ENCODE measurements at places on chromosomes 1 and 21. TPM values are rescaled to one million over a fixed set of nuclear protein-coding genes. Genes with fewer than 3 reads are reported as not detected.
A peak's percentile ranks its signal among the peaks of the same experiment; 100 is the strongest.

DNA sequence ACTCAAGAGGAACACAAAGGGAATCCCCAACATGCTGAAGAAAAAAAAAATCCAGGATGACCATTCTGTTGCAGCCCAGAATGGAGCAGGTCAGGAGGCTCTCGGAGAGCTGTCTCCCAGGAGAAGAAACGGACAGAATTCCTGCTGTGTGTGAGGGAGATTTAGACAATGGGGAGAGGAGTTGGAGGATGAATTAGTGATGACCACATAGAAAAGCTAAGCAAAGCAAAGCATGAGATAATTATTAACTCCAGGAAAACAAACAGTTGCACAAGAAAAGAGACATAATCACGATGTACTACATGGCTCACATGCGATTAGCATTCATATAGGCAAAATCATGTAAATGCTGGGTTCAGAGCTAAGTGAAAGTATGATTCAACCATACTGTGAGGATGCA is 61.1 kb upstream of the SMYD2 start:
- no peak for DNase-seq

- peak; percentile 60 for DNase-seq
Observed at GRCh38 chr1:46021046-46021996, 111.1 kb downstream of the PIK3R3 start.

DNA sequence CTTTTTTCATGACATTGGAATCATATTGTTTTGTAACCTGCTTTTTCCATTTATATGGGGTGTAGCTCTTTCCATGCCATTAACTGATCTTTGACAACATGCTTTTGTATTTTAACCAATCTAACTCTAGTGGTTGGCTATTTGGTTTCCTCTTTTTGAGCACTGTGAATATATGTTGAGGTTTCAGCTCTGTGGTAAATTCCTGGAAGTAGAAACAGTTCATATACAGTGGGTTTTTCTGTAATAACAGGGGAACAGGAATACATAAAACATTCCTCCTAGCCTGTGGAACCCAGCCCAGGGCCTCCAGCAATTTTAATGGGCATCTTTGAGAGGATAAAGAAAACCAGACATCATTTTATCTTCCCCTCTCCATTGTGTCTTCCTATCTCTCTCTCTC is 17.4 kb downstream of the AZIN2 start:
- DNase-seq: no peak

DNA sequence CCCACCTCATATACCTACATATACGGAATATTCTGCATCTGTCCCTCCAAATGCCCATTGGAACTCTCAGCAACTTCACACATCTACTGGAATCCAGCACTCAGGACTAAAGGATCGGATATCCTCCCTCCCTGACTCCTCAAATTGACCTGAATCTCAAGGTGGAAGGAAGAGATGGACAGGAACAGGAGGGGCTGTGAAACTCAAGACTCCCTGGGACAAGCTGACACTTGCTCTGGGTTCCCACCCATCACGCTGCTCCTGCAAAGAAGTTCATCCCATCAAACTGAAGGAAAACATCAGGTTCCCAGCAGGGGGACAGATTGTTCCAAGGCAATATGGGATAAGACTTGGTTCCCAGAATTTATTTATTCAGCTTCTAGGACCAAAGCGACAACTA is 30.3 kb upstream of the TIAM1 start:
- no peak for DNase-seq

- DNase-seq: no peak
Observed at GRCh38 chr1:9728451-9729295, 77.1 kb downstream of the PIK3CD start.

GRCh38 chr1:170687621-170688020 is 23.7 kb downstream of the PRRX1 start:
- no peak for DNase-seq

DNA sequence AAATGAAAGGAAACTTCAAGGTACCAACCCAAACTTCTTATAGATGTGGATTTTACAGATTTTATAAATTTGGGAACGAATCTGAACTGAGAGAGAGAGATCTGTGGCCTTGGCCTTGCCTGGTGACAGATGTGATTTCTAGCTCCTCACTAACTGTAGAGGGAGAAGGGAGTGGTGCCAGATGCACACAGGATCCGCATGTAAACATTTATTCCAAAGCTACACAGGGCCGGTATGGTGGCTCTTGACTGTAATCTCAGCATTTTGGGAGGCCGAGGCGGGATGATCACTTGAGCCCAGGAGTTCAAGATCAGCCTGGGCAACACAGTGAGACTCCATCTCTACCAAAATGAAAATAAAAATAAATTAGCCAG is 77.1 kb downstream of the PGBD5 start:
- no peak for DNase-seq

GRCh38 chr21:46172863-46173528 is 11.3 kb downstream of the SPATC1L start:
- DNase-seq: no peak

GRCh38 chr1:238191170-238191569 is 300.4 kb upstream of the ZP4 start:
- no peak for DNase-seq

DNA sequence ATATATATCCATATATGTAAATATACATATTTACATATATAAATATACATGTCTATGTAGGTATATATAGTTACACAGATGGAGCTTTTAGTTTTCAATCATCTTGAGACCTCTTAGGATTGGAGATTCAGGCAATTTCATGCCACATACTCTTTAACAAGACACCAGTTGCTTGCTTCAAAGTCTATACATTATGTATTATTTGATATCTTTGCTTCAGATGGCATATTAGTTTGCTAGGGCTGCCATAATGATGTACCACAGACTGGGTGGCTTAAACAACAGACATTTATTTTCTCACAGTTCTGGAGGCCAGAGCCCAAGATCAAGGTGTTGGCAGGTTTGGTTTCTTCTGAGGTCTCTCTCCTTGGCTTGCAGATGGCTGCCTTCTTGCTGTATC is 14.1 kb upstream of the C1orf87 start:
- no peak for DNase-seq

DNA sequence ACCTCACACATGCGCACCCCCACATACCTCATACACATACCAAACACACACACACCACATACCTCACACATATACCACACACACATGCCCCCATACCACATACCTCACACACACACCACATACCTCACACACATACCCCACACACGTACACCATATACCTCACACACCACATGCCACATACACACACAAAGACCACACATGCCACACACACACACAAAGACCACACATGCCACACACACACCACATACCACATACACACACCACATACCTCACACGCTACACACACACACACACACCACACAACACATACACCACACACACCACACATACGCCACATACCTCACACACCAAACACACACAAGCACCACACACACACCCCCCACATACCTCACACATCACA is 30.0 kb downstream of the HIVEP3 start:
- DNase-seq: no peak

DNA sequence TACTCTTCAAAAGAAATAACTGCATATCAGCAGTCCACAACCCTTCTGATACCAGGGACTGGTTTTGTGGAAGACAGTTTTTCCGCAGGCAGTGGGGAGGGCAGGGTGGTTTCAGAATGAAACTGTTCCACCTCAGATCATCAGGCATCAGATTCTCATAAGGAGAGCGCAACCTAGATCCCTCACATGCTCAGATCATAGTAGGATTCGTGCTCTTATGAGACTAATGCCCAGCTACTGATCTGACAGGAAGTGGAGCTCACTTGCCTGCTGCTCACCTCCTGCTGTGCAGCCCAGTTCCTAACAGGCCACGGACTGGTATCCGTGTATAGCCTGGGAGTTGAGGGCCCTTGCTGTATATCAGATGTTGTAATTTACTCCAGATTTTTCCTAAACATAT is 11.5 kb downstream of the RO60 start:
- no peak for DNase-seq

- DNase-seq: no peak
Observed at GRCh38 chr1:52825868-52826267, 16.7 kb upstream of the ZYG11A start.

- DNase-seq: no peak
Observed at GRCh38 chr1:247417831-247418230, 1.9 kb downstream of the NLRP3 start.

GRCh38 chr1:162996261-162996660 is 72.9 kb upstream of the RGS4 start:
- DNase-seq: no peak

- DNase-seq: no peak
Observed at GRCh38 chr1:229461032-229461668, 27.3 kb upstream of the ACTA1 start.

DNA sequence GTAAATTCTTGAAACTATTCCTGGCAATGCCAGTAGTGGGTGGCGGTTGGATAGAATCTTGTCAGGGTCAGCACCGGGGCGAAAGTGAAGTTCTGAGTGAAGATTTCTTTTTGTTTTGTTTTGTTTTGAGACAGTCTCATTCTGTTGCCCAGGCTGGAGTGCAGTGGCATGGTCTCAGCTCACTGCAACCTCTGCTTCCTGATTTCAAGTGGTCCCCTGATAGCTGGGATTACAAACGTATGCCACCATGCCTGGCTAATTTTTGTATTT is 33.3 kb downstream of the PCNT start:
- DNase-seq: no peak

GRCh38 chr21:32360401-32360975 is 32.3 kb downstream of the URB1 start:
- DNase-seq: no peak

DNA sequence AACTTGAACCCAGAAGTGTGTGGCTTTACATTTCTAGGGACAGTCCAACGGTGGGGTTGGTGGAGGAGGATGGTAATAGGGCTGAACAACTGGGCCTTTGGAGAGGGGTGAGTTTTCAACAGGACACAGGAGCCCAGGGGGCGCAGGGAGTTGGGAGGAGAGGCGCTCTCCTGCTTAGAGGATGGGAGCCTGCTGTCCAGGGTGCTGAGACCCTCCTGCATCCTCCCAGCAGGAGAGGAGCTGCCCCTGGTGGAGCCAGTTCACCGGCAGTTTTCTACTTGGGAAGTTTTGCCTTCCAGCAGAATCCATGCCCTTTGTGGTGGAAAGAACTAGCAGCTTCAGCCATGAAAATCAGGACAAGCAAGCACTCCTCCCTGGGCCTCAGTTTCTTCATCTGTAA is 8.6 kb downstream of the KCNC4 start:
- no peak for DNase-seq

DNA sequence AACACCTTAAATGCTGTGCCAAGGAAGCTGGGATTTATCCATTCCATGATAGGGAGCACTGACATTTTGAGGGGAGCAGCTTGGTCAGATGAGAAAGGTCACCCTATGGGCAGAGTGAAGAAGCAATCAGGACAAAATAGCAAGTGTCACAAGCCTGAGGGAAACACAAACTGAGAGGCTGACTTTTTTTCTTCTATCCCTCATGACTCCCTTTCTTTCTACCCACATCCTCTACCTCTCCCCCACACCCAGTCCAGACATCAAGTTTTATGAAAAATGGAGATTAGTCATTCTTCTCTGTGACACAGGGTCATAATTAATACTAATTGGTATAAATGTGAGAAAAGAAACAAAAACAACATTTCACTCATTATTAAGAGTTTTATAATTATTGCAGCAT is 103.1 kb downstream of the SLC25A24 start:
- DNase-seq: no peak

GRCh38 chr1:240823357-240823756 is 211.4 kb upstream of the GREM2 start:
- DNase-seq: no peak

DNA sequence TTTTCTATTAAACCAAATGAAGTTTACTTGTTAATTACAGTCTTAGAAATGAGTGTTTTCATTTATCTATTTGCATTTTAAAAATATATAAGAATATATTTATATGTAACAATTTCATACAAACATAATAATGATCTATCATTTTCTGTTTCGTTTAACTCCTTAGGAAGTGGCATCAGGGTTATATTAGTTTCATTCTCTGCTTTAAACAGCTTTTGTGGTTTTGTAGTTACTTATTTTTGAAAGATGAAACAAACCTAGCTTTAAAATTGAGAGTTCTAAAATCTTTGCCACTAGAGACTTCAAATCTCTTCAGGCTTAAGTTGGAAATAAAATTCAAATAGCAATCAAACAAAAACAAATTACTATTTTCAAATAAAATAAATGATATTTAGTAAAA is 2110.6 kb downstream of the MRPL39 start:
- DNase-seq: no peak

GRCh38 chr1:117821774-117822482 is 107.5 kb downstream of the GDAP2 start:
- DNase-seq: no peak

DNA sequence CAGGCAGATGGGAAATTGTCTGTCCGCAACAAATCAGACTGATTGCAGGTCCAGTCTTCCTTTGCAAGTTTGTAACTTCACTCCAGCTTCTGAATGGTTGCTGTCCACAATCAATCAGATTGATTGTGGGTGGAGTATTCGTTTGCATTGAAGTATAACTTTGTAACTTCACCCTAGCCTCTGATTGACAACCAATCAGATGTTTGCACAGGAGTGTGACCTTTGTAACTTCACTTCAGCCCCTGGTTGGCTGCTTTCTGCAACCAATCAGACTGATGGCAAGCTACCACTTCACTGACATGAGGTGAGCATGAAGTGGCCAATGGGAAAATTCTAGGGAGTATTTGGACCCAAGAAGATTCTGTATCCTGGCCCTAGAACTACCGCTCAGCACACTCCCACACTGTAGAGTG is 25.7 kb downstream of the OR10J1 start:
- DNase-seq: no peak

GRCh38 chr1:183889095-183889494 is 84.2 kb downstream of the RGL1 start:
- no peak for DNase-seq

GRCh38 chr1:116164150-116164549 is 53.0 kb downstream of the MAB21L3 start:
- DNase-seq: no peak

DNA sequence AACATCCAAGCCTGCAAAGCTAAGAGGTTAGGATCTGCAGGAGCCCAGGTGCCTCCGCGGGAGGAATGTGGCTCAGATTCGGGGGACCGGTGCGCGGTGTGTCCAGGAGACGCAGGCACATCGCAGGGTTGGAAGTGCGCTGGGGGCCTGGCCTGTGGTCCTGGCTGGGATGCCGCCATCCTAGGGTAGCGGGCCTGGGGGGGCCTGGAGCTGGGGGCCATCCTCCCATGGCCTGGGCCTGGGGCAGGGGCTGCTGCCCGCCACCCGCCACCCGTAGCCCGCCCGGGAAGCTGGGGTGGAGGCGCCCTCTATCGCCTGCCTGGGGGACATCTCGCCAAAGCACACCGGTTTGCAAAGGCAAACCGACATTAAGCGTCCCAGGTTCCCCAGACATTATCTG is 170.6 kb upstream of the ARHGEF16 start:
- DNase-seq: peak; percentile 41

The CFAP74 gene
- total RNA-seq: 0.32 TPM

The SPATA46 gene
- total RNA-seq: not detected

The KCNN3 gene
- 0.31 TPM for total RNA-seq

The AADACL4 gene
- total RNA-seq: not detected

The EFNA3 gene
- total RNA-seq: 2.8 TPM

The ADGRL2 gene
- 59.0 TPM for total RNA-seq

The SPRR2G gene
- not detected for total RNA-seq

The DDR2 gene
- 3.2 TPM for total RNA-seq

The CLCNKB gene
- not detected for total RNA-seq

The MPL gene
- not detected for total RNA-seq
